ENCODE measurements at places on chromosomes 6 and 20.

DNA sequence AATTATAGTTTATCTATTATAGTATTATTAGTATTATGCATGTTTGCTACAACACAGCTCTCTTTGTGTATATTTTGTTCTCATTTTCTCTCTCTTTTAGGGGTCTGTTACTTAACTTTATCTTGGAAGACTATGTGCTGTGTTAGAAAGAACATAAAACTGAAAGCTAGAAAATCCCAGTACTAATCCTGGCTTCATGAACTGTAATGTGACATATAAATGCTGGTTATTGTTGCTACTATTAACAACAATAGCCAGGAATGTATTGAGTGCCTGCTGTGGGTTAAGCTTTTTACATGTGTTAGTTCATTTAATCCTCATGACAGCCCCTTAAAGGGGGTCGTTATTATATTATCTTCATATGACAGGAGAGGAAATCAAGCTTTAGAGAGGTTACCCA, 170.0 kb upstream of the DTNBP1 start:
- DNase-seq = no peak

- no peak for DNase-seq
Measured at GRCh38 chr20:58092871-58093270, 135.6 kb downstream of the ANKRD60 start.

DNA sequence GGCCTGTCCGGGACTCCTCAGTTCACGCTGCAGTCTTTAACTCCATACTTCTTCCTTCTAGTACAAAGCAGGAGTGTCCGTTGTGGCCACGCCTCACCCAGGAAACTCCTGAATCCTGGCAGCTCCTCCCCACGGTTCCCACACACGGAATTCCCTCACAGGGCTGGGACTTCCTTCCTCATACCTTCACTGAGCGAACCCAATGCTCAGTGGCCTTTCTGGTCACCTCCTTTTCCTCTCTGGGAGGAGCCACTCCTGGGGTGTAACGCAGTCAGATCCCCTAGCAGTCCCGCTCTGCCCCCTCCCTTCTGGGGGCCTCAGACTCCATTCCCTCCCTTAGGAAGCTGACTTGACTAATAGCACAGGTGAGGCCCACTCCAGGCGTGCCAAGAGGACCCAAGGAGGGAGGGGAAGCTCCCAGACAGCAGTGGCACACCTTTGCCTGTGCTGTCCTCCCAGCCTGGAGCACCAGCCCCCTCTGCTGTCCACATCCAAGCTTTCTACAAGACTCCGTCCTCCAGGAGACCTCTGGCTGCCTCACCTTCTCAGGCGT, at the start of gene SLC52A3:
Gene SLC52A3 (minus strand): TSS at position 75 of the 553 bp plus-strand sequence. CDS start 2,726 bp downstream, outside the sequence.
- no peak for DNase-seq

GRCh38 chr6:152112491-152113261, 305.2 kb downstream of the ESR1 start:
- DNase-seq = no peak

DNA sequence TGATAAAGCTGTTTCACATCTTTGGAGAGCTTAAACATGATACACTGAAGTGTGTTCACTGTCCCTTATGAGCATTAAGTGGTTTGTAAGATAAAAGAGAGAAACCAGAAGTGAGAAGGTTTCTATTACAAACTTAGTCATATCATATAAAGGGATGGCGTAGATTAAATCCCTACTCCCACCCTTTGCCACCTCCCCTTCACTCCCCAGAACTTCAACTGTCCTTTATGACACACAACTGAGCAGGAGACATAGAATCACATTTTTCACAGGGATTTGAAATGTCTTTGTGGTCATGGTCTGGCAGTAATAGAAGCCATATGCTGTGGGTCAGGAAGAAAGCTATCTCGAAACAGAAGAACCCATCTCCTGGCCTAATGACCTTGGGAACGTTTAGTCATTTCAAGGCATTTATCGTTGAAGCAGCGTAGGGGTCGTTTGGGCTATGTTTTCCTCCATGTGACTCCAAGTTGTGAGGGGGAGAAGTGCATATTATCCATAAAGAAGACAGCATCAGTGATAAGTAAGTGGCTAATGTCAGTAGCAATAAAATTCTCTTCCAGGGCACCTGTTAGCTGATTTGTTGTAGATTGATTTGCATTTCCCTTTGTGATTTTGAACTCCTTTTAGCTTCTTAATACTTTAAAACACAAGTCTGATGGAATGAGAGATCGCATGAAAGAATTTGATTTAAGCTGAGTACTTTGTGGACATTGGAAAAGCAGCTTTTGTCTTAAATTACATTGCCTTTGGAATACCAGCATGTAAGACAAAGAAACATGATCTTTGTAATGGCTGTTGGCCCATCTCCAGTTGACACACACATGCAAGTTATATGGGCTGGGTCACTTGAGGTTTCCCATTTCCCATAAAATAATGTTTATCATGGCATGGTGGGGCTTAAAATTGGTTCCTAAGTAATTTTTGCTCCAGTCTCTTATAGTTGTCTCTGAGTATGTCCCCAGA, 501.5 kb upstream of the FLRT3 start:
- DNase-seq = no peak

GRCh38 chr6:11648889-11649288, 111.3 kb downstream of the TMEM170B start:
- no peak for DNase-seq

GRCh38 chr6:150510576-150510975, 89.1 kb upstream of the PLEKHG1 start:
- no peak for DNase-seq

DNA sequence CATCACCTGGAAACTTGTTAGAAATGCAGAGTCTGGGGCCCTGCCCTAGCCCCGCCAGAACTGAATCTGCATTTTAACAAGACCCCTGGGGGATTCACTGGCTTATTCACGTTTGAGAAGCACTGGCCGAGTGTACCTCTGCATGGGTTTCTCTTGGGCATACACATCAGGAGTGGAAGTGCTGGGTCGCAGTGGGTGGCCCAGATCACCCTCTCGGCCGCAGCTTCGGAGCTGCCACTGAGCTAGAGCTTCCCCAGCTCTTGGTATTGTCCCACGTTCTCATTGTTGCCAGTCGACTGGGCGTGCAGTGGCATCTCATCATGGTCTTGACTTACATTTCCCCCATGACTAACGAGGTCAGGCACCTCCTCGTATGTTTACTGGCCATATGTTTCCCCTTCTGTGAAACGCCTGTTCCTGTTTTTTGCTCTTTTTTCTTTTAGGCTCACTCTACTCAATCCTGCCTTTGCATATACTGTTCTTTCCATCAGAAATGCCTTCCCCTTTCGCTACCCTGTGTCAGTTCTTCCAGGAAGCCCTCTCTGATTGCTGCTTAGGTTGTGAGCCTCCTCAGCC, 3.0 kb upstream of the DLGAP4 start:
- DNase-seq = no peak

DNA sequence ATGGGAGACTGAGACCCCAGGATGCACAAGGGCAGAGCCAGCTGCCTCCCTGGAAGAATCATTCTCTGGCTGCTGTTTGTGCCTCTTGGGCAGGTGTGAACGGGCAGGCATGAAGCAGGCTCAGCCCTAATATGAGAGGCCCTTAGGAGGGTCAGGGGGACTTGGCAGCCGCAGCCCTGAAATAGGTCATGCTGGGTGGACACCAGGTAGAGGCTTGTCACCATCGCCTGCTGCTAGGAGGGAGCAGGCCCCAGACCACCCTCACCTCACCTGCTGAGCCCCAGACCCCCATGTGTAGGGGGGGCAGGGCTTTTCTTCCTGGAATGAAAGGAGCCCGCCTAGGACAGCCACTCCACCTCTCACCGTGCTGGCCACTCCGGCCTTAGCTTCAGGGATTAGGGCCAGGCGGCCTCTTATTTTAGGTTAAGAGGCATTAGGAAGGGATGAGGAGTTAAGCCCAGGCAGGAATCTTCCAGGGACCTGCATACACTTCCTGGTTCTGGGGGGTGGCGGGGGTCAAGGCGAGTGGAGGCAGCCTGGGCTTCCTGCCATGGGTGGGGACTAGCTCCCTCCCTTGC, 92.4 kb downstream of the ASXL1 start:
- DNase-seq = no peak

- no peak for DNase-seq
Measured at GRCh38 chr6:5278047-5278446, 16.7 kb downstream of the FARS2 start.

- DNase-seq = no peak
Measured at GRCh38 chr20:56989516-56989915, 276.9 kb downstream of the BMP7 start.

DNA sequence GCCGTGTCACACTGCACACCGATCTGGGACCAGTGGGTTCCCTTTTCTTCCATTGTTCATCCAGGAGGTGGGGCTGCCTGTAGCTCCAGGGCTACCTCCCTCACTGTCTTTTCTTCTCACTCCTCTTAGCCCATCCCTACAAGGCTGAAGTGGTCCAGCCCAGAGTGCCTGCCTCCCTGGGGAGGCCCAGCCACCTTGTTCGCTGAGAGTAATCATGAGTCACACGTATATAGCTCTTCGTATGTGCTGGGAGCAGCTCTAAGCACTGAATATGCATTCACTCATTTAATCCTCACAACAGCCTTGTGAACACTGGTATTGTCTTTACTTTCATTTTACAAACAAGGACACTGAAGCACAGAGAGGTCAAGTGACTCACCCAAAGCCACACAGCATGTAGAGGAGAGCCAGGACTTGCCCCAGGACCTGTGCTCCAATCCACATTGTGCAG, 14.7 kb upstream of the CCDC167 start:
- no peak for DNase-seq

DNA sequence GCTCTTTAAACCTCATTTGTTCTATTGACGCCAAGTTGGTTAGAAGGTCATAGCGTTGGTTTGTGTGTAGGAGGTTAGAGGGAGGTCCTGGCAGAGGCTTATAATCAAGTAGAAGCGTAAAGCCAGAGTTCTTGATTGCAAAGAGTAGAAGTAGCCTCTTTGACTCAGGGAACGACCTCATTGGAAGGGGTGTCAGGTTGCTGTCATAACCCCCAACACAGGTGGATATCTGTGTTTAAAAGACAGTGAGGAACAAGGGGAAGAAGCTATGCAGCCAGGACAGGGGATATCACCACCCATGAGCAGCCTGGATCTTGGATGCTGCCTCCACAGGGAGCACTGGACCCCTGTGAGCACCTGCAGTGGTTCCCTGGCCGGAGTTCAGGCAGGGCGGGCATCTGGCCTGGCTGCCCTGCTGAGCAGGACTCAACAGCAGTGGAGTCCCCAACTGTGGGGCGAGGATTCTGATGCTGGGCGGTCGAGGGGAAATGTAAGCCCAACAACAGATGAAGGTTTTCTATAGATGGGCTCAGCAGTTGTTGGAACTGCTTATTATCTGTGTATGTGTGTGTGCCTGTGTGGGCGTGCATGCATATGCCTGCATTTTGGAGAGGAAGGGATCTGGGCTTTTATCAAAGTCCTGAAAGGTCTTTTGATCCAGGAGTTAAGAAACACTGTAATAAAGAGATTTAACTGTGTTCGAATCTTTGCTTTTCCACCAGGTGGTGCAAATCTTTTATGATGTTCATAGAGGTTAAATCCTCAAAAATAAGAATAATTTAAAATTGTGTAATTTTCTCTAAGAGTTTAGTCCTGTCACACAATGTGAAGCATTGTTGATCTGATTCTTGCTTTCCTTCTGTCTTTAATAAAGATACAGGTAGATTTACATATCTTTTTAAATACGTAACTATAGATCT, 27.7 kb downstream of the HIVEP1 start:
- DNase-seq = no peak

GRCh38 chr6:20939161-20939775, 405.0 kb downstream of the CDKAL1 start:
- DNase-seq = no peak

- DNase-seq = no peak
Measured at GRCh38 chr6:81204731-81205130, 547.8 kb downstream of the TENT5A start.

GRCh38 chr20:46215913-46216707, 92.2 kb downstream of the CDH22 start:
- no peak for DNase-seq

DNA sequence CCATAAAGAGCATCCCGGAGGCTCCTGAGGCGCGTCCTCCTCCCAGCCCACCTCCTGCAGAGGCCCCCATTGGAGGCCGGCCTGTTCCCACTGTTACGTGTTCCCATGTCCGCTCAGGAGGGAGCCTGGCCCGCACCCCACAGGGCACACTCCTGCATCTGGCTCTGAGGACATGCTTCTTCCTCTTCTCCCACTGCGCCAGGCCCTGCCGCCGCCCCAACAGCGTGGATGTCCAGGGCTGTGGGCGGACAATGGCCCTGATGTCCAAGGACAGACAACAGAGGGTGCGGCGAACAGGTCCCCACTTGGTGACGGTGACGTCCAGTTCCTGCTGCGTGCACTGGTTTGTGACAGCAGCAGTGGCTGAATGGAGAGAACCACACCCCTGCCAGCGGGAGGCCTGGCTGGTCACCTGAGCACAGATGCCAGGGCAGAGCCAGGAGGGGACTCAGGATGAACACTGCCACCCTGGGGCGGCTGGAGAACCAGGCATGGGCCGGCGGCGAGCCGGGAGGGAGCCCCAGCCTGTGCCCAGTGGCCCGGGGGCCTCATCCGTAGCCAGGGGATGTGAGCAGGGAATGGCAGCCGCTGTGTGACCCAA, 26.6 kb downstream of the FRMD1 start:
- DNase-seq = no peak

DNA sequence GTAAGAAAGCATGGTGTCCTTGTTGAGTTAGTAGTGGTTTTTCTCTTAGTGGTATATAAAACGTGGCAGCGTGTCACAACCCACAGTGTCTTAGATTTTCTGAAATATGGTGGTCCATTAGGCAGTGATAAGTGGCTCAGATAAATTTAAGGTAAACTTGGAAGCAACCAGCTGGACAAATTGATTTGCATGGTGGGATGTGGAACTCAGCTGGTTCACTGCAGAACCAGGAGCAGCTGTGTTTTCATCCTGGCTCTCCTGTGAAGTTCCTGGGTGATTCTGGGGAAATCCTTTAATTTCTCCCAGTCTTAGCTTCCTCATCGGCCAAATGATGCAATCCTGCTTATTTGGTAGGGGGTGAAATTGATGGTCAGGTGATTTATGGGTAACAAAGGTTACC, 32.9 kb upstream of the EEF1E1 start:
- no peak for DNase-seq

- no peak for DNase-seq
Measured at GRCh38 chr20:4465855-4466545, 255.7 kb upstream of the PRND start.

DNA sequence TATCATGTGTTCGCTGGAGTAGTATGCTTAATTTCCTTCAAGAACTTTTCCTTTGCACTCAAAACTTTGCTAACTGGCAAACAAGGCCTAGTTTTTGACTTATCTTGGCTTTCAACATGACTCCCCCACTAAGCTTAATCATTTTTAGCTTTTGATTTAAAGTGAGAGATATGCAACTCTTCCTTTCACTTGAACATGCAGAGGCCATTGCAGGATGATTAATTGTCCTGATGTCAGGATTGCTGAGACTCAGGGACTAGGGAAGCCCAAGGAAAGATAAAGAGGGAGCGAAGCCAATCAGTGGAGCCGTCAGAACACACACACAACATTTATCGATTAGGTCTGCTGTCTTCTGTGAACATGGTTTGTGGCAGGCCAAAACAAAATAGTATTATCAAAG, 491.4 kb downstream of the CBLN4 start:
- no peak for DNase-seq

DNA sequence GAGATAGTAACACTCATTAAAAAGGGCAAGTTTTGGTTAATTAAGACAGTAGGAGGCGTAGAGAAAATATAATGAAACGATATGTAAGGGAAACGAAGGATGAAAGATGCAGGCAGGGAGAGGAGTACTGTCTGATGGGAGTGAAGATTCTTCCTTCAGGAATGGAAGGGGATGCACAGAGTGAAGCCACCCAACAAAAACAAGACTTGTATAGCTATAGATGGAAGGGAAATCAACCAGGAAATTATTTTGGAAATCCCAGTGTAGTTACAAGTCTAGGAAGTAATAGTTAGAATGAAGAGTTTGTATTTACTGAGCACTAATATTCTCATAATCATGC, 19.7 kb upstream of the HLA-DRB1 start:
- no peak for DNase-seq
